ENCODE measurements at places on chromosomes 7 and 10.

- DNase-seq: peak; percentile 42
Observed at GRCh38 chr7:112211348-112211907, 4.9 kb downstream of the ZNF277 start.

DNA sequence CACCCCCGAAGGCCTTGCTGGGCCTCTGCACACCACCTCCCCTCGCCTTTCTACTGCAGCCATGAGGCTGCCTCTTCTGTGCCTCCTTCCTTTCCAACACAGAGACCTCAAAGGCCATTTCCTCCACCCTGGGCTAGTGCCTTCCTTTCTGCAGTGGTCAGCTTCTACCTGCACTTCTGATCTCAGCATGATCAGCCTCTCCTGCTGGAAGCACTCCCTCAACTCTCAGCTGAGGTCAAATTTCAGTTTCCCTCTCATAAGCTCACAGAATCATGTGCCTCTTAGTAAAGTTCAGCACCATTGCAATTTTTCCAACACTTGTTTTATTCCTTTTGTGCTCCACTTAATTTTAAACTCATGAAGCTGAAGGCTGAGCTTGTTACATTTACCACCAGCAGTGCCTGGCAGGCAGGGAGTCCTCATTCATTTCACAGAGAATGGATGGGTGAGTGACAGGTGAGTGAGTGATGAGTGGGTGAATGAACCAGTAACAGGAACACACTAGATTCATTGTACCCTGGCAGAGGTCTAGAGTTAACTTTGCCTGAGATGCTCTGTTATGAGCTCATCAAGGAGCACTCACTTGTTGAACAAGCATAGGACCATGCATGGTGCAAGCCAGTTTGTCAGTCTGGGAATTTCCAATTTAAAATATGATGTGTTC, 124.0 kb upstream of the PRSS58 start:
- DNase-seq: no peak

DNA sequence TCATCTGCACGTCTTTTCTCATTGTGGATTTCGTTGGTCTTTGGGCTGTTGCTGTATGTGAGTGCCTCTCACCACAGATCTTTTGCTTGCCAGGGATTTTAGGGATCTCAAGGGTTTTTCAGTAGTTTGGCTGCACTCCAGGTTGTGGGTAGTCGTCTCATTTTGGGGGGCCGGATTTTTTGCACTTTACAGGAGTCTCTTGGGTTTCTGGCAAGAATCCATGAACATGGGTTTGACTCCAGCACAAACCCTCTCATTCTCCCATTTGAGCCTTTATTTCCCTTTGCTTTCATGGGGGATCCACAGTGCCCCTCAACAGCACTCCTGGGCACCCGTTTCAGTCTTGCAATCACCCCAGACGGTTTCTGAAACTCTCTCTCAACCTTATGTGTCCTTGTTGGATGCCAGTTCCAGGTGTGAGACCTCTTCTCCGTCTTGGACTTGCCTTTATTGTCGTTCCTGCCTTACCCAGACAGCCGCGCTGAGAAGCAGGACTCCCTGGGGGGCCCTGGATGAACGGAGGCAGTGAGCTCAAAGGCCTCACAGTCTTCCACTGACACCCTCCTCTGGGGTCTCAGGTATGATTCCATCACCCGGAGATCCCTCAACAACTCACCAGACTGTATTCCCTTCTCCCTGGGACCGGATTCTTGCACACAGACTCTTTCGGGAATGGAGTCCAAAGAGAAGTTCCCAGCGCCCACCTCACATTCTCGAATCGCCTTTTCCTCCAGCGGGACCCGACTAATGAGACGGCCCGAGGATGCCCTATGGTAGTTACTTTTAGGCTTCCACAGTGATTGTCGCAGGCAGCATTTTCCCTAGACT, 18.8 kb upstream of the ZNF273 start:
- DNase-seq: no peak

DNA sequence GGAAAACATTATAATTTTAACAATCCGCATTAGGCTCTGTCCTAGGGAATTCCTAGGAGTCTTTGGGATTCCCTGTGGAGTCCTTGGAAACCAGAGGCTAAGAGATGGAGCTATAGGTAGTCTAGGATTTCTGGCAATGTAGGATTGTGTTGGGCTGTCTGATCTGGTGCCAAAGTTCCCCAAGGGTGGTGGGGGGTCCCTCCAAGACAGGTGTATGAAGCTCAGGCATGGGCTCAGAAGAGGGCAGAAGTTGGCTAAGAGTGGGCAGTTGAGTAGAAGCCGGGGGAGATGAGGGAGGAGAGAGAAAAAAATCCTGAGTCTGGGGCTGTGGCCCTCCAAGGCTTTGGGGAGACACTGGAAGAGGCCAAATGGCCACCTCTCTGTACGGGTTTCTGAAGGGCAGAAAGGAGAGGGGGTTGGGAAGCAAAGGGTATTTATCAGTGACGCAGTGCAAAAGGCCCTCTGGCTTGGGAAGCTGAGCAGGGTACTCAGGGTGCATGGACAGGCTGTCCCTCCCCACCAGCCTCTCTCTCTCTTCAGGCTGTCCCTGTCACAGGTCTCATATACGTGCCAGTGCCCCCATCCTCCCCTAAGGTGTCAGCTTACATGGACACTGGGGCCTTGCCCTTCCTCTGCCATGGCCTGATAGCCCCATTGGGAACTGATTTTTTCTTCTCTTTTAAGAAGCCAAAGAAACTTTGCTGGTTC, 929 bp downstream of the HOXA6 start:
- no peak for DNase-seq

DNA sequence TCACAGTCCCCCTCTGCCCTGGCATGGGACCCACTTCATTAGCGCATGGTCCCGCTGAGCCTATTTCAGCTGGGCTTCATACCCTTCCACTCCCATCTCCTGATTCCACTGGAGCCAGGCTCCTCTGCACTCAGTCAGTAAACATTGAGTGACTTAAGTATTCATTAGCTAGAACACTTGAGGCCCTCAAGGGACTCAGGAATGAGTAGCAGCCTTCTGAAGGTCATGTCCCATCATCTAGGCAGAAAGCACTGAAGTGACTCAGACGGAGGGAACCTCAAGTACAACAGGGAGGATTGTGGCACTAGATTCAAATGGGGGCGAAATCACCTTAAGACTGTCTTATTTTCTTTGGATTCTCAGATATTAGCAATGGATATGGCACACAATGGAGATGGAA, 186.6 kb upstream of the INHBA start:
- no peak for DNase-seq

- no peak for DNase-seq
Observed at GRCh38 chr10:7258948-7259523, 151.8 kb downstream of the SFMBT2 start.

DNA sequence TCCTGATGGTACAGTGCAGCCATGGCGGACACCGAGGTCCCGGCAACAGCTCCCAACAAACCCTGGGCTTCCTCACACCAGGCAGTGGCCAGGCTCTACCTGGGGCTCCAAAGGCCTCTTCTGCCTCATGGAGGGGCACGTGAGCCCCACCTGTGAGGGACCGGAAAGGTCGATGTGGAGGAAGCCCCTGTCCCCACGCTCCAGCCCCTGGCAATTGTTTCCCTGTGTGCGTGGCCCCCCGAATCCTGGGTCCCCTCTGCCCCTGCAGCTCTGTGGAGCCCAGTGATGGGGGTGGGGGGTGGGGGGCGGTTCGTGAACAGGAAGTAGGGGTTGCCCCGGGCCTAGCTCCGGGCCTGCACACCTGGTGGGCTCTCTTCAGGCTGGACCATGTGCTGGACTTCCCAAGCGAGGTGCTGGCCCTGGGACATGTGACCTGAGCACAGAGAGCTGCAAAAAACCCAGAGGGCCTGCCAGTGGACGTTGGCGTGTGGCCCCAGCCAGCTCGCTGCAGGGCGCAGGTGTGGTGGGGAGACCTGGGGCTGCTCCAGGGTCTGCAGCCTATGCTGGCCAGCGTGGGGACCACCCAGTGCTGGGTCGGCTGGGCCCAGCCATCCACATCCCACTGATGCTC, 72.6 kb downstream of the INPP5A start:
- no peak for DNase-seq

- DNase-seq: peak; percentile 87
Observed at GRCh38 chr7:28096713-28097112, 83.9 kb downstream of the JAZF1 start.

GRCh38 chr7:101602484-101603241, 26.4 kb downstream of the MYL10 start:
- peak; percentile 87 for DNase-seq

DNA sequence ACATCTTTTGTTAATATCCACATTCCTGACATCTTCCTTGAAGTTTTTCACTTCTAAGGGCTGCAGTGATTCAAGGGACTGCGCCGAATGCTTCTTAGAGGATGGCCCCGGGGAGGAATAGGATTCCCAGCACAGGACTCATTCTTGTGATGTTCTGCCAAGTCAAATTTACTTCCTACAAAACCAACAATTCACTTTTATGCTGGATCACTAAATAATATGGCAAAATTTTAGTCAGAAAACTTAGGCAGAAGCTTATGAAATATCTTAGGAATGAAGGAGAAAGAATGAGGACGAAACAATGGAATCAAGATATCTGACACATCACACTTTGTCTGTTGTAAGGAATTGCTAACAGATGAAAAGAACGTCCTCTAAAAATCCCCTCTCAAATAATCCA, 151.5 kb downstream of the JAZF1 start:
- DNase-seq: peak; percentile 86

DNA sequence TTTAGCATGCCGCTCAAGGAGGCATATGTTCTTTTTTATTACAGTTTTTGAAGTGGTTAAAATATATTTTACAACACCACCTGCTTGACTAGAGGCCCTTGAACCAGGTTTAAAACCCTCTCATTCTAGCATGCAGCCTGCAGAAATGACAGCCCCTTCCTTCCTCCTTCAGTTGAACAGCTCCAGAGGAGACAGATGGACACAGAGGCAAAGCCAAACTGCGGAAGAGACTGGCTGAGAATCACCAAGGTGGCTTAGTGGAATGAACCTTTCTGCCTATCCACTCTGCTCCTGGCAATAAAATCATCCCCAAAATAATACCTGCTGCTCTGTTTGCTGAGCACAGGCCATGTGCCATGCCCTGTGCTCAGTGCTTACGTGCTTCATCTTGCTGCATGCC, 23.9 kb upstream of the PLPP4 start:
- no peak for DNase-seq

DNA sequence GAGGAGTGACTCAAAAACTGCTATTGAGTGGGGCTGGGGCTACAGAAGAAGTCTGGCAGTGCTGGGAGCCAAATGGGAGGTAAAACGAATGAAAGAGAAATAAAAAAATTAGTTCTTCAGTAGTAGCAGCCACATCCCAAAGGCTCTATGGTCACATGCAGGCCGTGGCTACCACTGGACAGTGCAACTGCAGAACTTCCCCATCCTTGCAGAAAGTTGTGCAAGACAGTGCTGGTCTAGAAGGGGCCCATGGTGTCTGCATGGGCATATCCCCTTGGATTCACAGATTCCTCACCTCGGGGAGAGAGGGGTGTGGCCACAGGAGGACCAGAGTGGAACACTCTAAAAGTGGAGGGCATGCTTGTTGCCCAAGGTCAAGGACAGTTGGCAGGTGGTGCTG, 47.6 kb downstream of the RPS24 start:
- DNase-seq: no peak

DNA sequence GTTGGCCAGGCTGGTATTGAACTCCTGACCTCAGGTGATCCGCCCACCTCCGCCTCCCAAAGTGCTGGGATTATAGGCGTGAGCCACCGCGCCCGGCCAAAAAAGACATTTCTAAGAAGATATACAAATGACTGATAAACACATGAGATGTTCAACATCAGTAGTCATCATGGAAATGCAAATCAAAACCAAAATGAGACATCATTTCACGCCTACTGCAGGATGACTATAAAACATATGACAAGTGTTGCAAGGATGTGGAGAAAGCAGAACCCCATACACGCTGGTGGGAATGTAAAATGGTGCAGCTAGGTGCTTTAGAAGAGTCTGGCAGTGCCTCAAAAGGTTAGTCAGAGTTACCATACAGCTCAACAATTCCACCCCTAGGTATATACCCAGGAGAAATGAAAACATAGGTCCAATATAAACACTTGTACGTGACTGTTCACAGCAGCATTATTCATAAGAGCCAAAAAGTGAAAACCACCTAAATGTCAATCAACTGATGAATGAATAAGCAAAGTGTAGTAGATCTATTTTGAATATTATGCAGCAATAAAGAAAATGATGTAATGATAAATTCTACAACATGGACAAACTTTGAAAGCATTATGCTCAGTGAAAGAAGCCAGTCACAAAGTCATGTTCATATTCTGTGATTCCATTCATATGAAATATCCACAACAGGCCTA, 24.5 kb downstream of the TMEM209 start:
- DNase-seq: peak; percentile 14

DNA sequence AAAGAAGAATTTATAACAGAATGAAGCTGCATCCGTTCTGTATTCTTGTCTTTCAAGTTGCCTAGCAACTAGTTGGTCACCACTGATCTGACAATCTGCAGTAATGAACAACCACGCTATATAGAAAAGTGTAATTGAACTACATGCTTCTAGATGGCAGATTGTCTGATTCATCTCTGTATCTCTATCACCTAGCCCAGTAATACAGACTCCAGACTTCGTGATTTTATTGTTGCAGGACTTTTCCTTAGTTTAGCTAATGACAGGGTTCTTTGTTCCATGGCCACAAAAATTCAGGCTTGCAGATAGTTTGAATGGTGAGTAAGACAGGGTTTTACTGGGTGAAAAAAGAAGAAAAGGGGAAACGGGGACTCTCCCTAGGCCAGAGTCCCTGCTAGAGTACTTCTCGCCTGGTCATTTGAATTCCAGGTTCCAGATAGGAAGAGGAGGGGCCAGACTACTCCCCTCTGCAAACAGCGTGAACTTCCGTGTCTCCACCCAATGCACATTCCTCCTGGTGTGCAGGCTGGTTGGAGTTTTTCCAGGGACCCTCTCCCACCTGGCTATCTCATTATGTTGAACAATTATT, 45.9 kb downstream of the COL1A2 start:
- no peak for DNase-seq

DNA sequence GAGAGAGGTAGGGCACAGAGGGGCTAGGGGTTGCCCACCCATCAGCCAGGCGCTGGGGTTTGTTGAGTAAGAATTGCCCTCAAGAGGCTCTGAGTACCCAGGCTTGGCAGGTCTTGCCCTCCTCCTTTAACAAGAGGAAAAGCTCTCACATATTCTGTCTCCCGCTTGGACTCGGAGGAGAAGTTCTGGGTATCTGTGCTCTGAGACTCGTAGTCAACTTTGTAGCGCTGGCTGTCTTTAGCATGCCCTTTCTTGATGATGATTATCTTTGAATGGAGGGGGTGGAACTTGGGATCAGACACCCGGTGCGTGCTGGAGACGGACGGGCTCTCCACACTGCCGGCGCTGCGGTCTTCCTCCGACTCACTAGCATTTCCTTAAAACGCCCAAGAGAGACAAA, 4.0 kb downstream of the IGFBP3 start:
- no peak for DNase-seq

DNA sequence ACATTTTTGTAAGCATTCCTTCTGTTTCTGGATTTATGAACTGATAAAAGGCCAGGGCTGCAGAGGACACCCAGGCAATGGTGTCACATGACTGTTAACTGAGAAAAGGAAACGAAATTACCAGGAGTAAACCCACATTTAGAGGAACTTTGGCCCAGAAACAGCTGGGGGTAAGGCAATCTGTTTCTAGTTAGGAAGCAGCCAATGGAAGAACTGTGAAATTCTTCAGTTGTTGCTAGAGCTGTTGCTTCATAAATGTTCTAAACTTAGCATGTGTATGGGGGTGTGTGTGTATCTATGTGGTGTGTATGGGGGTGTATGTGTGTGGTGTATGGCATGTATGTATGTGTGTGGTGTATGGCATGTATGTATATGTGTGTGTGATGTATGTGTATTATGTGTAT, 11.8 kb upstream of the PDCD4 start:
- peak; percentile 85 for DNase-seq

GRCh38 chr7:3371601-3372000, 70.5 kb downstream of the SDK1 start:
- no peak for DNase-seq
